GM12891 (cell line): ENCODE measurements at places on chromosomes 7 and 10.
A peak's percentile ranks its signal among the peaks of the same experiment; 100 is the strongest.

- no peak for DNase-seq
Measured at GRCh38 chr7:131365838-131366237, 38.2 kb downstream of the MKLN1 start.

- DNase-seq = no peak
Measured at GRCh38 chr7:95246831-95247370, 77.4 kb downstream of the PON1 start.

DNA sequence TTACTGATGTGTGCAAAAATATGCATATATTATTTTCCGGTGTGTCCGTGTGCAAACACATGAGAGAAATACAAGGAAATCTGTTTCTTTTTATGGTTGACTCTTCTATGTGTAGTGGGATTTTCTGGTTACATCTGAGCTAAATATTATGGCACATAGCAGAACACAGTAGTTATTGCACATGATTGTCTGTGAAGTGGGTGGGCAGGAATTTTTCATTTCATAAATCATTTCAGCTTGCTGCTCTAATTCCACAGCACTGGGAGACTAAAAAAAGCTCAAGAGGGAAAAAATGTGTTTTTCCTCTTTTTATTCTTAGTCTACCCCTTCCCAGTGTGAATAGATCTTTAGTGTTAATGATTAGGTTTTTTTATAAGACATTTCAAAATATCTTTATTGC lies 197.9 kb downstream of the MBL2 start:
- no peak for DNase-seq

DNA sequence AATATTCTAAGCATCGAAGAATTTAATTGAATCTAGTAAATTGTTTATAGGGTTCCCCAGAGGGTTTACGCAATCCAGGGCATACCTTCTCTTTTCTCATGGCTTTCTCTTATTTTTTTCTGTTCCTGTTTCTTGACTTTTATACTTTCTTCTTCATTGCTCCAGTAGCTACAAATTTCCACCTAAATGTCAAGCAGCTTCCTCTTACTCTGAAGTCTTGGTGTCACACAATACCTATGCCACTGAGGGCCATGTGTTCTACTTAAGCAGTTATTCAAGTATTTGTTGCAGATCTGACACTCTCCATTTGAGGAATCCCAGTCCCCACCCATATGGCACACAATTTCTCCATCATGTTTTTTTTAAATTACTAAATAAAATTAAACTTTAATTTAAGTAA lies 343.1 kb upstream of the MBL2 start:
- DNase-seq = no peak

DNA sequence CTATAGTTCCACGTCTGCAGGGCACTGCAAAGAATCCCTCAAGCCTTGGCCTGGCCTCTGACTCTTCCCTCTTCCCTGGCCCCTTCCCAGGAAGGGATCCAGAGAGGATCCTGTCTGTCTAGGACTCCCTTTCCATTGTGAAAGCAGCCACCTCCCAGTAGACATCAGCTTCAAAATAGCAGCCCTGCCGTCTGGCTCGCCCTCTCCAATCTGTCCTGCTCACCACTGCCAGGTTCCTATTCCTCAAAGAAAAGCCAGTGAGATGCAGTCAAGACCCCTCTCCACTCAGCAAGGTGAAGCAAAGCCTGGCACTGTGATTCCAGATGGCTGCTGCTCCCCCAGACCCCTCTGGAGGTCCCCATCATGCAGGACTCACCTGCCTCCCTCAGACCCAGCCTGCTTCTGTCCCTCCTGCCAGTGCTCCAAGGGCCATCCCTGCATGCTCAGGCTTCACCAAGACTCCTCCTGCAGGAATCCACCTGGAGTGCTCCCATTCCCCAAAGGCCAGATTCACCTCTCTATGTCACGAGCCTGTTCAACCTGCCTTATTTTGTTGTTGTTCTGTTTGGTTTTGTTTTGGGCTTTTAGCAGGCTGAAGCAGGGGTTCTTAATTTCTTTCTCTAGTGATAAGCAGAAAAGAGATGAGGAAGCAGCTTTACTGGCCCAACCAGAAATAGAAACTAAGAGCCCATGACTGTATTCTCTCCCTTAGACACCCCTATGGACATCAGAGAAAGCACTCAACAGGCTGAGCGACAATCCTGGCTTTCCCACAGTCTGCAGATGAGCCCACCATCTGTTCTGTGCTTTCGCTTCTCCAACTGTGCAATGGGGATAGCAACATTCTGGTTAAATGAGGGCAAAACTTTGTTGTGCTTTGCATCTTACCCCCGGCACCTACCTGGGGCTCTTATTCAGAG lies 305.1 kb downstream of the GRID1 start:
- DNase-seq = no peak

DNA sequence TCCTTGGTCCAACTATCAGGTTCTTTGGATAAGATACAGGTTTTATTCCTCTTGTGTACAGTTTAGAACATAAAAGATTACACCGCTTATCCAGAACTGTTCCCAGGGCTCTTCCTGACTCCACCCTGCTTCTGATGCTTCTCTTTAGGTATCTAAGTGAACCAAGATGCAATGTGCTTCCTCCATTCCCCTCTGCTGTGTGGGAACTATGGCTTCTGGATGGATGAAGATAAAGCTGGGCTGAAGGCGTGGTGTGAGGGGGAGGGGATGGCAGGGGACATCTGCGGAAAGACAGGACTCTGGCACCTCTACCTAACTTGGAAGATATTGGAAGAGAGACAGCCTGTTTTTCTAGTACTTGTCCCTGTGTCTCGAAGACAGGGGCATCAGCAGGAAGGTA lies 209.9 kb upstream of the TBX20 start:
- no peak for DNase-seq

- no peak for DNase-seq
Measured at GRCh38 chr7:81469869-81470723, 299.8 kb downstream of the HGF start.

- no peak for DNase-seq
Measured at GRCh38 chr7:29140873-29141468, 5.4 kb downstream of the CPVL start.

DNA sequence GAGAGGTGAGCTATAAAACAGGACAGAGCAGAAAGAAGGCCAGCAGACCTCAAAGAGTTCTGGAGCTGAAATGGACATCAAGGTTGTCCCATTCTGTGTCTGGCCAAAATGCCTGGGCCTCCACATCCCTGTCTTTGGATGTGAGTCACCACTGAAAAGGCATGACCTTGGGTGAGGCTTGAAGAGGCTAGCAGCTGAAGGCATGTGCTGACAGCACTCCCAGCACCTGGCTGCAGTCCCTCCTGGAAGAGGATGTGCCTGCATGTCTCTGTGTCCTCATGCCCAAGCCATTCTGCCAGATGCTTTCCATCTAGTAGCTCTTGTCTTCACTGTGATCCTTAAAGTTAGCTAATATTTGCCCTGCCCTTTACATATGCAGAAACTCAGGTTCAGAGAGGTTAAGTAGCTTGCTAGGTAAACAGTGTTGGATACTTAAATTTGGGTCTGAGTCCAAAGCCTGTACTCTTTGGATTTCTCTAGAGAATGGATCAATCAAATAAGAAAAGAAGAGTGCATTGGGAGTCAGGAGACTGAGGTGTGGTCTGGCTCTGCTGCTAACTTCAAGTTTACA lies 35.8 kb downstream of the HECW1 start:
- DNase-seq = no peak

DNA sequence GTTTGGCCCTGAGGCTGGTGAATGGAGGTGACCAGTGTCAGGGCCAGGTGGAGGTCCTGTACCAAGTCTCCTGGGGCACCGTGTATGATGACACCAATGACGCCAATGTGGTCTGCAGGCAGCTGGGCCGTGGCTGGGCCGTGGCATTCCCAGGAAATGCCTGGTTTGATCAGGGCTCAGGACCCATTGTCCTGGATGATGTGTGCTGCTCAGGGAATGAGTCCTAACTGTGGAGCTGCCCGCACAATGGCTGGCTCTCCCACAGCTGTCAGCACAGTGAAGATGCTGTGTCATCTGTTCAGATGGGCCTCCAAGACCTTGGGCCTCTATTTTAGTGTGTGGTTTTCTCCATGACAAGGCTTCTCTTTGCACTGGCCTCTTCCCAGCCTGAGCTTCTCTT lies 64.0 kb downstream of the DMBT1 start:
- DNase-seq = no peak

DNA sequence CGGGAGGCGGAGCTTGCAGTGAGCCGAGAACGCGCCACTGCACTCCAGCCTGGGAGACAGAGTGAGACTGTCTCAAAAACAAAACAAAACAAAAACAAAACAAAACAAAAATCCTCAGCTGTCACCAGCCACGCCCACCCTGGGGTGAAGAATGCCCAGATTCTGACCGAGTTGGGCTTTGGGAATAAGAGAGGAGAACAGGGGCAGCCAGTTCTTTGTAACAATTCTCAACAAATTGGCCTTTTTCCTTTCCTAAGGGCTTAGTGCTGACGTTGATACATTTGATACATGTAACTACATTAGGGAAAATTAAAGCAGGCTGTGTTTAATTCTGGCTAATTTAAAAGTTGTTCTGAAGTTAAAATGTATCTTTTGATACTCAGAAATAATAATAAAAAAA lies 121.0 kb downstream of the EPC1 start:
- no peak for DNase-seq

GRCh38 chr7:157490465-157490912 lies 153.7 kb downstream of the DNAJB6 start:
- DNase-seq = no peak

DNA sequence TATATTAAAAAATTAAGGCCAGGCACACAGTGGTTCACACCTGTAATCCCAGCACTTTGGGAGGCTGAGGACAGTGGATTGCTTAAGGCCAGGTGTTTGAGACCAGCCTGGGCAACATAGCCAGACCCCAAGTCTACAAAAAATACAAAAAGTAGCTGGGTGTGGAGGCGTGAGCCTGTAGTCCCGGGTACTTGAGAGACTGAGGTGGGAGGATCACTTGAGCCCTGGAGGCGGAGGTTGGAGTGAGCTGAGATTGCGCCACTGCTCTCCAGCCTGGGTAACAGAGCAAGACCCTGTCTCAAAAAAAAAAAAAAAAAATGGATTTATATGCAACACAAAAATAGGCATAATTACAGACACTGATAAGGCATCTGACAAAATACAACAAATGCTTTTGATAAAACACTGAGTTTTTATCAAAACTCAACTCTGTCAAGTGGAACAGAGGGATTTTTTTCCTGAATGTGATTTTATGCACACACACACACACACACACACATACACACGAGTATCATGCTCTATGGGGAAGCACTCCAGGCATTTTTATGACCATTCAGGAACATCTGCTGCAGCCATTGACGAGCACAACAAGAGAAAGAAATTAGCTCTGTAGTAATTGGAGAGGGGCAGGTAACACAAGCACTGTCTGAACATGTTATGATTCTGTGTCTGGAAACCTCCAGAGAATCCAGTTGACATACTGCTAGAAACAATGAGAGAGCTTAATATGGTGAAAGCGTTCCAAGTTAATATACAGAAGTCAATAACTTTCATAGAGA lies 193.1 kb downstream of the WDR37 start:
- no peak for DNase-seq

GRCh38 chr7:42217548-42217947 lies 19.5 kb downstream of the GLI3 start:
- no peak for DNase-seq

- DNase-seq = no peak
Measured at GRCh38 chr7:102262546-102262945, 24.1 kb upstream of the SH2B2 start.

- DNase-seq = no peak
Measured at GRCh38 chr7:7696458-7697119, 21.8 kb downstream of the RPA3 start.

- DNase-seq = no peak
Measured at GRCh38 chr10:120180160-120180559, 276.9 kb upstream of the PLPP4 start.

- DNase-seq = no peak
Measured at GRCh38 chr10:75967491-75967890, 536.1 kb downstream of the LRMDA start.

GRCh38 chr7:12066004-12066403 lies 145.1 kb upstream of the TMEM106B start:
- DNase-seq = no peak

- no peak for DNase-seq
Measured at GRCh38 chr10:131943021-131943814, 38.5 kb downstream of the BNIP3 start.

- peak; percentile 63 for DNase-seq
Measured at GRCh38 chr7:2864999-2865670, 21.0 kb upstream of the GNA12 start.

- DNase-seq = no peak
Measured at GRCh38 chr7:32071466-32072091, 1.4 kb upstream of the PDE1C start.

- no peak for DNase-seq
Measured at GRCh38 chr7:139658908-139659675, 118.7 kb downstream of the HIPK2 start.

DNA sequence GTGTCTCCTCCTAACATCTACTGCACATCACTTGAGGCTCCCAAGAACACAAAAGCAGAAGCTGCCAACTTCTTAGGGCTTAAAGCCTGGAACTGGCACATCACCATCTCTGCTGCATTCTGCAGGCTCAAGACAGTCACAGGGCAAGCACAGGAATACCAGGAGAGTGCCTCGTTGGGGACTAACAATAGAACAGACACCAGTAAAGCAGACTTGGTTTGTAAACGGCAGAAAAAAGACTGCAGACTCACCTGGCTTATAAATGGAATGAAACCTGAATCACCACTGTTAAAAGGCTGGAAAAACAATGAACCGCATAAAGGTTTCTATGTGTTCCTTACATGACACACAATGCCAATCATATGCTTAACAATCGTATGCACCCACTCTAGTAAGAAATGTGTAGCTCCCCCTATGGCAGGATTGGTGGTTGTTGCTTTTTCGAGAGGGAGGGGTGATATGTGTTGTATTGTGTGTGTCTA lies 12.8 kb downstream of the RHEB start:
- DNase-seq = no peak

DNA sequence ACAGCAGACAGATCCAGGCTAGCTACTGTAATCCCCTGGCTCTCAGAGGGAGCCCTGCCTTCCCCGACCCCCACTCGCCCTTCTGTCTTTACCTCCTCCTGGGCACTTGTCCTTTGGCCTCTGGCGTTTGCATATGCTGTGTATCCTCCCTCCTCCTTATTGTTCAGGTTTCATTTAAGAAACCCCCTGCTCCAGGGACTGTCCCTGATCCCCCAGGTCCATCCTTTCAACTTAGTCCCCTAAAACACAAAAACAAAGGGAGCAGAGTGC lies 25.7 kb downstream of the GRID1 start:
- DNase-seq = no peak

DNA sequence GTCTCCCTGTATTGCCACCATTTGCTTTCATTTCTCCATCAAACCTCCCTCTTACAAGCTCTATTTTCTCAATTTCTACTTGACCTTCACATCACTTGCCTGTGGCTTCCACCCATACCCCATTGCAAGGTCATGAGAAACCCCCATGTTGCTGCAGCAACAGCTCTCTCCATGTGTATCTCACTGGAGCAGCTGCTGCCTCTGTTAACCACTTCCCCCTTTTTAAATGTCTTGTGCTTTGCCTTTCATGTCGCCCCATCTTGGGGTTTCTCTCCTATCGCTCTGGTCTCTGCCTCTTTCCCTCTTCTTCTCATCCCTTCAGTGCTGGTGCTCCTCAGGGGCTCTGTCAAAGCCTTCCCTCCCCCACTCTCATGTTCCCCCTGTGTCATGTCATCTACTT lies 148.8 kb downstream of the CHN2 start:
- no peak for DNase-seq
